ENCODE measurements at places on chromosomes 1 and 21. TPM values are rescaled to one million over a fixed set of nuclear protein-coding genes. Genes with fewer than 3 reads are reported as not detected.

- DNase-seq = no peak
Observed at GRCh38 chr1:59458884-59459283, 162.0 kb downstream of the FGGY start.

HSPA6 gene
- 1.3 TPM for total RNA-seq

NBPF3 gene
- 24.8 TPM for total RNA-seq

FBXO2 gene
- total RNA-seq = 1.7 TPM

FMOD gene
- 33.8 TPM for total RNA-seq

Measured in Peyer's patch (tissue), 4 donors.